ENCODE measurements at places on chromosomes 11 and 22.

- H3K27me3 ChIP-seq = no peaks in the 10 kb centered on the region
- no peak for DNase-seq
- H3K36me3 ChIP-seq = no peaks in the 10 kb centered on the region
Observed at GRCh38 chr22:25542720-25543402, 21.6 kb upstream of the GRK3 start.

GRCh38 chr11:95429376-95429907 lies 198.4 kb upstream of the SESN3 start:
- H3K27me3 ChIP-seq = no peaks in the 10 kb centered on the region
- DNase-seq = no peak
- H3K27ac ChIP-seq = no peak overlapping the region
- no peaks in the 10 kb centered on the region for H3K36me3 ChIP-seq
- no peak overlapping the region for H3K4me3 ChIP-seq
- no peaks in the 10 kb centered on the region for H3K4me1 ChIP-seq

DNA sequence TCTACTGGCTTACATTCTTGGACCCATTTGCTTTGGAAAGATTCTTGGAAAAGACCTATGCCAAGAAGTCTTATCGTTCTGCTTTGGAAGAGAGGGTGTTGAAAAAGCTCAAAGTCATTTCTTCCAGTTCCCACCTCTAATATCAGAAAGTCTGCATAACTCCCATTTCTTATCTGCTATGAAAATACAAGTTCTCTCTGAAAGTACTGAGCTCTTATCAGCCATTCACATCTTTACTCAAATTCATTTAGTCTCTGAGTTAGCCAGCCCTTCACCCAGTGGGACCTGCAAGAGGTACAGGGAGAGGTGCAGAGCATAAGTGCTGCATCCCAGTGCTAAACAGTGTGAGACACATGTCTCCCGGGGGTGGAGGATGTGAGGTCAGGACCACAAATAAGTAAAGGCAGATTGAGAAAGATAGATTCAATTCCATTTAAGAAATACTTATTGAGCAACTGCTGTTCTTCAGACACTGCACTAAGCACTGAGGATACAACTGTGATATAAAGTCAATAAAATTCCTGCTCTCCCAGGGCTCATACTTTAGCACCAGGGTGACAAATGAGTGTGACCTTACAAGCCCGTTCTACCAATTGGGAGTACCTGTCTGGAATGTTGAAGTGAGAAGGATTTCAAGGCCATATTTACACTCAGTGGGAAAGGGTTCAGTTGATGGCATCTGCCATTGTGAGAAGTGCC lies 76.7 kb downstream of the PISD start:
- H3K27ac ChIP-seq = no peak overlapping the region
- no peaks in the 10 kb centered on the region for H3K4me1 ChIP-seq
- H3K27me3 ChIP-seq = no peaks in the 10 kb centered on the region

GRCh38 chr11:65710421-65710820 lies 1.6 kb upstream of the KAT5 start:
- H3K27me3 ChIP-seq = no peaks in the 10 kb centered on the region
- no peak for DNase-seq
- no peak overlapping the region for H3K4me3 ChIP-seq
- H3K36me3 ChIP-seq = peaks cover 17% of the 10 kb centered on the region
- H3K4me1 ChIP-seq = peaks cover 25% of the 10 kb centered on the region

DNA sequence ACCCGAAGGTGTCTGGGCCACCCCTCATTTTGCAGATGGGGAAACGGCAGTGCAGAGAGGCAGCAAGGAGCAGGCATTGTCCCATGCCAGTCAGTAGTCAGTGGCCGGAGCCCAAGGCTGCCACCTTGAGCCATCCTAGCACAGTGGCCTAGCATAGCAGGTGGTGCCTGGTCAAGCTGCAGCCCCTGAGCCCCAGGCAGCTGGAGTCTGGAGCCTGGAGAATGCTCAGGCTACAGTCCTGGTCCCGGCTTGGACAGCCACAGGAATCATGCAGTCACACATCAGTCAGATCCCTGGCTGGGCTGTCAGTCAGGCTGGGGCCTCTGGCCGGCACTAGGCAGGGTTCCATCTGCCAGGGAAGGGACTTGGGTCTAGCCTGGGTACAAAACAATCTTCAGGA lies 18.6 kb downstream of the KCNC1 start:
- no peak for DNase-seq
- H3K4me1 ChIP-seq = no peaks in the 10 kb centered on the region
- no peak overlapping the region for H3K4me3 ChIP-seq
- no peaks in the 10 kb centered on the region for H3K36me3 ChIP-seq
- no peak overlapping the region for H3K27ac ChIP-seq

DNA sequence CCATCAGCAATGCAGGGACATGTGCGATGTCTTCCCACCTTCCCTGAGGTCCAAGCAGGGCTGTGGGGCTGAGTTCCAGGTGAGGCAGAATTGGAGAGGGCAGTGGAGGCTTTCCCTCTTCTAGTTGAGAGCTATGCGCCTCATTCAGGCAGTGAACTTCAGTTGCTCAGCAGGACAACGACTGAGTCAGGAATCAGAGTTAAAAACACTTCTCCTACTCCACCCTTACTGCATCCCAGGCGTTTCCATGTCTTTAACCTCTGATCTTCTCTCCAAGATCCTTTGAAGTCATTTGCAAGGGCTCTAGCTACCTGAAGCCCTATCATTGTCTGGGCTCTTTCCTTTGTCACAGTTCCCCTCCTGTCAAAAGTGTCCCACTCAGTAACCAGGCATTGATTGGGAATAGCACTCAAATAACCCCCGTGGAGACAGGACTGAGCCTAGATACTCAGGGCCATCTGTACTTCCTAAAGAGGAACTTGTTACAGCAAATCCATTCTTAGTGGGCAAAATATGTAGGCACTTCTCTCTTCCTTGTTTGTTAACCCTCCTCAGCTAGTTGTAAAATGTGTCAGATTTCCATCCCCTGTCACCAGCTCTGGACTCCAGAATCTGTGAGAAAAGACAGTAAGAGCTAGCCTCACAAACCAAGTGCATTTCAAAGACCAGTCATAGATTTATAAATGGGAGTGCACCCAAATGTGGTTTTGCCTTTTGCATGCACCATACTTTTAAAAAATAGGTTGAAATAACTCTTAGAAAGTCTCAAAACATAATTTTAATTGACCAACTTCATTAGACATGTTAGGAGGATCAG lies 72.5 kb upstream of the MYO18B start:
- peaks cover 19% of the 10 kb centered on the region for H3K36me3 ChIP-seq
- H3K27me3 ChIP-seq = no peaks in the 10 kb centered on the region
- DNase-seq = no peak
- H3K4me1 ChIP-seq = no peaks in the 10 kb centered on the region
- no peak overlapping the region for H3K27ac ChIP-seq
- no peak overlapping the region for H3K4me3 ChIP-seq

GRCh38 chr11:47004595-47005033 lies 68.1 kb downstream of the CSTPP1 start:
- H3K27ac ChIP-seq = no peak overlapping the region
- no peaks in the 10 kb centered on the region for H3K36me3 ChIP-seq
- H3K4me1 ChIP-seq = peaks cover 13% of the 10 kb centered on the region
- H3K27me3 ChIP-seq = no peaks in the 10 kb centered on the region
- peak; percentile 9 for DNase-seq

GRCh38 chr11:48108231-48109045 lies 108.2 kb upstream of the OR4B1 start:
- no peaks in the 10 kb centered on the region for H3K36me3 ChIP-seq
- peaks cover 19% of the 10 kb centered on the region for H3K4me1 ChIP-seq
- H3K27ac ChIP-seq = no peak overlapping the region
- no peak for DNase-seq
- H3K4me3 ChIP-seq = no peak overlapping the region
- no peaks in the 10 kb centered on the region for H3K27me3 ChIP-seq

GRCh38 chr11:8768625-8769333 lies 86.2 kb downstream of the RPL27A start:
- no peaks in the 10 kb centered on the region for H3K36me3 ChIP-seq
- no peak overlapping the region for H3K27ac ChIP-seq

DNA sequence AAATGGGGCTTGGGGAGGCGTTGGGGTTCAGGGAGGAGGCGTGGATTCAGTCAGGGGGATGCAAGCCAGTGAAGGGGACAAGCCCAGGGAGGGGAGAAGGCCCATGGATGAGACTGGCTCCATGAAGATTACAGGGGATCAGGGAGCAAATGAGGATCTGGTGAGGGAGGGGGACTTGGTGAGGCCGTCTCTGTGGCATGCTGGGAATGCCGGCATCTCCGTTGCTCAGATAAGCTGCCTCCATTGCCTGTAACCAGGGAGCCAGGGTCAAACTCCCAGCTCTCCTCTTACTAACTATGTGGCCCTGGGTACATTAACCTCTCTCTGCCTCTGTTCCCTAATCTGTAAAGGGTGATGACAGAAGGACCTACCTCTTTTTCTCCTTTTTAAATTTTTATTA lies 38.7 kb downstream of the TPBGL start:
- H3K36me3 ChIP-seq = no peaks in the 10 kb centered on the region
- DNase-seq = no peak
- no peak overlapping the region for H3K27ac ChIP-seq
- H3K27me3 ChIP-seq = no peaks in the 10 kb centered on the region

- H3K4me1 ChIP-seq = peaks cover 4% of the 10 kb centered on the region
- no peak overlapping the region for H3K4me3 ChIP-seq
- H3K27me3 ChIP-seq = no peaks in the 10 kb centered on the region
- DNase-seq = no peak
- H3K27ac ChIP-seq = no peak overlapping the region
Observed at GRCh38 chr11:14388352-14388751, 29.4 kb upstream of the RRAS2 start.

DNA sequence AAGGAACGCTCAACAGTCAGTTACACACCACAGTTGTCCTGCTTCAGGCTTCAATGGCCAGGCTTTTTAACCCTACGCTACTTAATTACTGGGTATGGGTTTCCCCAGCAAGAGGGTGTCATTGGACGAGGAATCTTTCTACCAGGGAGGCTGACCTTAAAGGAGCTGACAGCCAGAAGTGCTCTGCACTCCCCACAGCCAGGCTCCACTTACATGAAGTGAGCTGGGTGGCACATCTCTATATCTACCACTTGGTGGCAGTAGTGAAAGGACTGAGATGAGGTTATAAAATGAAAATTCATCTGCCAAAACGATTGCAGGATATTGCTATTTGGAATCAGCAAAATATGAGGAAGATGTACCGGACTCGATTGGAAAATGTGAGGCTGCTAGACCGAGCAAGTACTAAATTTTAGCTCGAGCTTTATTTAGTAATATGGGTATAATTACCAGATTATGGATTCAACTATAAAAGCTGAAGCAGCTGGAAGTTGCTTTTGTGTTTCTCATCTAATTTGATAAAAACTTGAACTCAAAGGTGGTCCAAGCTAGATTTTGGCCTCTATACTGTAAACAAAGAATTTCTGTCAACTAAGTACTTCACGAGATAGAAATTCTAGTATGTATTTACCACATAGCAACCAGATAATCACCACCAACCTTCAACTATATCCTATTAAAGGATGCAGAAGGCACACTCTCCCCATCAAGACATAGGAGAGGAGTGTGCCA lies 53.9 kb upstream of the CEP126 start:
- H3K4me1 ChIP-seq = no peaks in the 10 kb centered on the region
- H3K36me3 ChIP-seq = no peaks in the 10 kb centered on the region
- no peak overlapping the region for H3K4me3 ChIP-seq
- H3K27me3 ChIP-seq = no peaks in the 10 kb centered on the region

DNA sequence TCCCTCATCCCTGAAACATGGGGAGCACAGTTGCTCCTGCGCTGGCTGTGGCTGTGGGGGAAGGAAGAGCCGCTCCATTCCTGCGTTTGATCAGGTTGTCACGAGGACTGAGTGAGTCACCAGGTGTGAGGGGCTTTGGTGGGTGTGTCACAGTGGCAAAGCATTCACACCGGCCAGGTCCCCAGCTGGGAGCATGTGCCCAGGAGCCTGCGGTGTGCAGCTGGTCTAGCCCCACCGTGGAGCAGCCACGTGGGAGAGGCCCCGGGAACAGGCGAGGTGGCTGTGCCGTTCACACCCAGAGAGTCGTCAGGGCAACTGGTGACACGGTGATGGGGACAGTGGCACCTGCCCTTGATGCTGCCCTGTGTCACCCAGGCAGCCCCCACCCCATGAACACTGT lies 47.6 kb upstream of the PPARA start:
- H3K36me3 ChIP-seq = no peaks in the 10 kb centered on the region
- no peaks in the 10 kb centered on the region for H3K27me3 ChIP-seq
- H3K4me1 ChIP-seq = no peaks in the 10 kb centered on the region
- H3K4me3 ChIP-seq = no peak overlapping the region
- no peak for DNase-seq

- no peak for DNase-seq
- no peak overlapping the region for H3K27ac ChIP-seq
- H3K27me3 ChIP-seq = no peaks in the 10 kb centered on the region
- no peaks in the 10 kb centered on the region for H3K36me3 ChIP-seq
Observed at GRCh38 chr11:46981436-46981835, 44.9 kb downstream of the CSTPP1 start.

DNA sequence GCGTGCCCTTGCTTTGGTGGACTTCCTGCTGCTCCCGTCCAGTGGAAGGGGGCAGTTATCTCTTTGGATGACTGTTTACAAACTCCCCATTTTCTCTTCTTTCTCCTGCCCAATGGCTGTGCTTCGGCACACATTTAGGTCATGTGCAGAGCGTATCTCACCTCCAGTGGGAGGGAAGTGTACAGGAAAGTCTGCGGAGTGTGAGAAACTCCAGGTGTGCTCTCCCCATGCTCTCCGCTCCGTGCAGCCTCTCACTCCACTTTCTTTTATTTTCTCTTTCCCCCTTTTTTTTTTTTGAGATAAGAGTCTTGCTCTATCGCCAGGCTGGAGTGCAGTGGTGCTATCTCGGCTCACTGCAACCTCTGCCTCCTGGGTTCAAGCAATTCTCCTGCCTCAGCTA lies 11.9 kb upstream of the TEF start:
- DNase-seq = no peak
- no peaks in the 10 kb centered on the region for H3K36me3 ChIP-seq
- H3K4me1 ChIP-seq = peaks cover 4% of the 10 kb centered on the region

DNA sequence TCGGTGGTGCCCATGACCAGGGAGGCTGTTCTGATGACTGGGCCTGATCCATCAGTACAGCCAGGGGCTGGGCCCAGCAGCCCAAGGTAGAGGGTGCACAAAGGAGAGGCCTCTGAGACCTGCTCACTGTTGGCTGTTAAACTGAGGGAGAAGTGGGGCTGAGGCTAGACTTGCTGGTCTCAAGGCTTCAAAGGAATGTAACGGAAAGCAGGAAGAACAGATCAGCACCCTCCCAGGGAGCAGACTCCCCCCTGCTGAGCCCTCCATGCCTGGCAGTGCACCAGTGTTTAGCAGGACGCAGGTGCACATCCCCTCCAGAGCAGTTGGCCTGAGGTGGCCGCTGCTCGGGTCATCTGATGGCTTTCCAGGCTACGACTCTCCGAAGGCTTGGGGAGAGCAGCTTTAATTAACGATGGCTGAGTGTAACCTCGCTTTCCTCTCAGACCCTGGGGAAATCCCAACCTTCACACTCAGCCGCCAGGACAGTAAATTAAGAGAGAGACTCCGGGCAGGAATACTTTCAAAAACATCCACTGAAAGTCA lies 255.7 kb upstream of the NARS2 start:
- H3K4me3 ChIP-seq = no peak overlapping the region
- H3K36me3 ChIP-seq = no peaks in the 10 kb centered on the region
- no peak overlapping the region for H3K27ac ChIP-seq
- DNase-seq = no peak
- H3K4me1 ChIP-seq = no peaks in the 10 kb centered on the region
